Immature natural killer cell (primary cell): ENCODE measurements at places on chromosomes 3 and 15. TPM values are rescaled to one million over a fixed set of nuclear protein-coding genes. Genes with fewer than 3 reads are reported as not detected.

DNA sequence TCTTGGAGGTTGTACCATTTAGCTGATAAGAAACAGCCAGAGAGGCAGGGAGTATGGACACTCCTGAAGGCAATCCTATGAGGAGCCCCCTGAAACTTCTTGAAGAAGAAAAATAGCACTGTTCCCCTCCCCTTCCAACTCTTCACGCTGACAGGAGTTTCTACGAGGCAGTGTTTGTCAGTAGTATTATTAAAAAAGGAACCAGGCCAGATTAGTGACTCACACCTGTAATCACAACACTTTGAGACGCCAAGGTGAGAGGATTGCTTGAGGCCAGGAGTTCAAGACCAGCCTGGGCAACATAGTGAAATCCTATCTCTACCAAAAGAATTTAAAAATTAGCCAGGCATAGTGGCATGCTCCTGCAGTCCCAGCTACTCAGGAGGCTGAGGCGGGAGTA, 38.7 kb downstream of the WWTR1 start:
- no peak for DNase-seq

DNA sequence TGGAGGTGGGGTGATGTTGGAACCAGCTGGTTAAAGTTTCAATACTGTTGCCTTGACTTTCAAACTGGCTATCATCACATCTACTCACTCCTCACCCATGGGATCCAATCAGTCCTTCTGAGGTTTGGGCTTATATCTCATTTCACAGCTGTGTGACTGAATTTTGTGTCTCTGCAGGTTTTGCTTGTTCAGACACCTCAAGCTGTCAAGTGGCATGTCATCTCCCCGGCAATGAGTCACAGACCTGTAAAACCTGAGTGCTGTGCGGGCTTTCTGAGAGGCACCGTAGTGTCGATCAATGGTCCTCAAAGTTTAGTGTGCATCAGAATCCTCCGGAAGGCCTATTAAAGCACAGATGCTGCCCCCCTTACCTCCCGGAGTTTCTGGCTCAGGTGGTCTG, 86.4 kb upstream of the RORA start:
- DNase-seq: no peak

GRCh38 chr15:29477256-29477655, 207.6 kb upstream of the NSMCE3 start:
- no peak for DNase-seq

DNA sequence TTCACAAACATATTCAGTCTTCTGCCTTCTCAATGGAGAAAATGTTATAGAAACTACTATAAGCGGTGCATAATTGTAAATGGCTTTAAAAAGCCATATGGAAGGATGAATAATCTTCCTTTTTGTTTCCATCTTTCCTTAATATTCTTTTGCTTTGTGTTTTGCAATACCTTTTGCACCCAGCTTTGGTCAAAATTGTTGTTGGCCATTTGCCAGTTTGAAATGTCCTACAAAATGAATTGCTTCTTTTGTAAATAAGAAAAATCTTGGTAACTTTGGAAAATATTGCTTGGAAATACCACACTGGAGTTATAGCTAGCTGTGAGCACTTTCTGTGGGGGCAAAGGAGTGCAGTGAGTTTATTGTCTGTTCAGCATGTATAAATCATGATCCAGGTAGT, 93.5 kb upstream of the NR2F2 start:
- DNase-seq: no peak

GRCh38 chr15:57375827-57376695, at the start of gene CGNL1:
Gene CGNL1, plus strand, starts transcription at chr15:57376505. Its CDS starts 61,495 bp downstream, at chr15:57438000.
- no peak for DNase-seq

- no peak for DNase-seq
Observed at GRCh38 chr15:53351373-53351772, 408.1 kb downstream of the WDR72 start.

GRCh38 chr15:36458411-36458810, 121.0 kb upstream of the CDIN1 start:
- DNase-seq: no peak

DNA sequence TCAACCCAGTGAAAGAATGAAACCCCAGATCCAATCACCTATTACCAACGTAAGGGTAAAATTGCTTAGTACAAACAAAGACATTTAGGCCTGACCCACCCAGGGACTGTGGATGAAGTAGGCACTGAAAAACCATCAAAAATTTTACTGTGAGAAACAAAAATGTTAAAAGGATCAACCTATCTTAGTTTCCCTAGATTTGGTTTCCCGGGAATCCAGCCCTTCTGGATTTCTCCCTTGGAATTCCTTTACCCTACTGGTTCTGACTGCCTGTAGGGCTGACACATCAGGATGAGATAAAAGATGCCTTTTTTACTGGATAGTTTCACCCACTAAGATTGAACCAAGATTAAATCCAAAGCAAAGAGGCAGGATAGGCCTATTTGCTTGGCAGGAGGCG, 102.7 kb downstream of the SCAPER start:
- DNase-seq: no peak

DNA sequence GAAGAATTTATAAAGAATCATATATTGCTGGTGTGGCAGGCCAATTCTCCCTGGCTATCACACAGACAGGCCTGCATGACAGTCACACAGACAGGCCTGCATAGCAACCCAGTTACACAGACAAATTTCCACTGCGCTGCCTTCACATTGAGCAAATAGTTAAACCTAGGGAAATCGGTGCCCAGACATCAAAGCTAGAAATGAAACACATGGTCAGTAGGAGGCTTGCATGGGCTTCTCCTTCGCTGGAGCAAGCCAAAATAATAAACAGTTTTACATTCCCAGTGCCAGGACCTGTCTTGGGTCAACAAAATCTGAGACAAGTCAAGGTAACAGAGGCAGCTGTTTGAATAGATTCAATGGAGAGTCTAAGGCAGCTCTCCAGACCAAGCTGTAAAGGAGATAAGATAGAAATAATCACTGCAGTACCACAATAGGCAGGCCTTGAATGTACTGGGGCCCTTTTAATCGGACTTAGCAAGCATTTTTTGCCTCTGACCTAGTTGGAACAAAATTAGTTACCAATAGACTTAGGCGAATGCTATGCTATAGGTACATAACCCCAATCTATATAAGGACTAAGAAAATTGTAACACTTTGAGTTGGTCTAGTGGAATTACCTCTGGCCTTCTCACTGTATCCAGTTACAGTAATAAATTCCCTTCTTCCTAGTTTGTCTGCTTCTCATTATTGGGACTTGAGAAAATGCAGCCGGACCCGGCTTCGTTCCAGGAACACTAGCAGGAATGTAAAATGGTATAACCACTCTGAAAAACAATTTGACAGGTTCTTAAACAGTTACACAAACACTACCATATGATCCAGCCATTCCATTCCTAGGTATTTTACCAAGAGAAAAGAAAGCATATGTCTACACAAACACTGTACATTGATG, 274.7 kb upstream of the UBE2E2 start:
- DNase-seq: no peak

DNA sequence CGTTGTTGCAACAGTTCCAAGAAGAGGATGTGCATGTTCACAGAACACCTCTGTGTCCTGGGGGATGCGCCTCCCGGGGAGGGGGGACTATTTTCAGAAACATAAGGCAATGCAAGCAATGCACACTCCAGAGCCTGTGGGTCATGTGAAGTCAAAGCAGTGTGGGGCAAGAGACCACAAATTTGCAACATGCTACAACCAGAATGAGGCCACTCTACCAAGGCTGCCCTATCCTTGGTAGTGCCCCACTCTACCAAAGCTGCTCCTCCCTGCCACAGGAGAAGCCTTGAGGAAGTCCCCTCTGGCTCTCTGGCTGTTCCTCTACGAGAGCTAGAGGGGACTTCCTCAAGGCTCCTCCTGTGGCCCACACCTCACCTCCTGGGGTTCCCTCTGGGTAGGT, 8.4 kb upstream of the NR2C2 start:
- DNase-seq: no peak

DNA sequence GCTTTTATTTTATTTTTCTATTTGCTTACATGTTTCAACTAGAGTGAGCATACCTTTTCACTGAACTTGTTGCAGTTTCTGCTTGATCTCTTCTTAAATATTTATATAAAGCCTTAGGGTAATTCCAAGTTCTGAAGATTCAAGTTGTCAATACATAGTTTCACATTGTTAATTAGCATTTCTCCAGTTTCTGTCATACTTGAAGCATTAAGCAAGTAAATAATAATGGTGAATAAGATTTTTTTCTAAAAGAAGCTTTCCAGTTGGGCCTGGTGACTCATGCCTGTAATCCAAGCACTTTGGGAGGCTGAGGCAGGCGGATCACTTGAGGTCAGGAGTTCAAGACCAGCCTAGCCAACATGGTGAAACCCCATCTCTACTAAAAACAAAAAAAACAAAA, 53.9 kb downstream of the CALML4 start:
- no peak for DNase-seq

DNA sequence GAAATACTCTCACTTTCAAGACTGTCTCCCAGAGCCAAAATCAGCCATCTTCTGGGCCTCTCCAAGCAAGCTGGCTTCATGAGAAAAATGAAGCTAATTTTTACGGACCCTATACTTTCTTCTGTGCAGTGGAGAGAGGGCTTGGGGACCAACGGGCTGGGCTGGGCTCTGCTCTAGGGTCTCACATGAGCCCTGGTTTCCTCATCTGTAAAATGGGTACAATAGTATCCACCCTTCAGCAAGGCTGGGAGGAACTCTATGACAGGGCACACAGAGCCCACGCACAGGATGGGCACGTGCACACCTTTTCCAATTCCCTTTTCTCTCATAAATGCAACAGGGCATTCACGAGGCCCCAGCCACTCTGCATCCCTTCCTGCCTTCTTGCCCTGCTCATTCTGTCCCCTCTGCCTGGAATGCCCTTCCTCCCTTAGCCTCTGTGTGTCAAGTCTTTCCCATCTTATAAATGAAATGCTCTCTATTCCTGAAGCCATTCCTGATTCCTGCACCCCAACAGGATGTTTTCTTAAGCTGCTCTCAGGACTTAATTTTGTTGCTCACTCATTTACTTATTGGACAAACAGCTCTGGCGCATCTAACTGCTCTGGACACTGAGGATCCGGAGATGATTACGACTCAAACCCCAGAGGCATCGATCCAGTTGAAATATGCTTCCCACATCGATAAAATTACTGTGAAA, 32.9 kb upstream of the SEC13 start:
- no peak for DNase-seq

DNA sequence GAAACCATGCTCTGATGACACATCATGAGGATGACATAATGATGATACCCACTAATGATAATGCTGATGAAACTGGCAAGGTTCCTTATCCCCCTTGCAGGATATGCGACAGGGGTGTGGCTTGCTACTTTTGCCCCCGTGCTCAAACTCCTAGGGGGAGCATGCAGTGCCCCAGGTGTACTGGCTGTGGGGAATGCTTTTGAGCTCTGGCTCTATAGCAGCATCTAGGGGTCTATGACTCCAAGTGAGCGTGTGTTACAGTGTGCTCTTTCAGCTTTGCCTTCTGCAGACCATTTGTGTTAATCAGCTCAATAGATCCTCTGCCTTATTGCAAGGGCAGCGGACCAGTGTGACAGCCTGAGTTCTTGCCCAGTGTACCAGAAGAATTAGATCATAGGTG, 1239.5 kb downstream of the SI start:
- DNase-seq: no peak

DNA sequence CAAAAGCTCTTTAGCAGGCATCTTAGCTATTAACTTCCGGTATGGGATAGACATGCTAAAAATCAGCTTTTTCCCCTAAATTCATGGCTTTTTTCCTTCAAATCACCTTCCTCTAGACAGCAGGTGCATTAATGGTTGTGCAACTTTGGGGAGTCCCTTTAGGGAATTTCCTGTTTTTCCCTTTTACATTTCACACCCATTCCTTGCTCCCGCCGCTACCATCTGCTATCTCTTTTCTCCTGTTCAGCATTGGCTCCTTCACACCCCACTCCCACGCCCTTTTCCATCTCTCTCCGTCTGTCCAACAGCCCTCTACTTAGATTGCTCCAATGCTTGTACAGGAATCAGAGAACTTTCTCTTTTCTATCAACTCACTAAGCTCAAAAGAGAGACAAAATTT, 43.4 kb downstream of the FEZF2 start:
- DNase-seq: no peak

DNA sequence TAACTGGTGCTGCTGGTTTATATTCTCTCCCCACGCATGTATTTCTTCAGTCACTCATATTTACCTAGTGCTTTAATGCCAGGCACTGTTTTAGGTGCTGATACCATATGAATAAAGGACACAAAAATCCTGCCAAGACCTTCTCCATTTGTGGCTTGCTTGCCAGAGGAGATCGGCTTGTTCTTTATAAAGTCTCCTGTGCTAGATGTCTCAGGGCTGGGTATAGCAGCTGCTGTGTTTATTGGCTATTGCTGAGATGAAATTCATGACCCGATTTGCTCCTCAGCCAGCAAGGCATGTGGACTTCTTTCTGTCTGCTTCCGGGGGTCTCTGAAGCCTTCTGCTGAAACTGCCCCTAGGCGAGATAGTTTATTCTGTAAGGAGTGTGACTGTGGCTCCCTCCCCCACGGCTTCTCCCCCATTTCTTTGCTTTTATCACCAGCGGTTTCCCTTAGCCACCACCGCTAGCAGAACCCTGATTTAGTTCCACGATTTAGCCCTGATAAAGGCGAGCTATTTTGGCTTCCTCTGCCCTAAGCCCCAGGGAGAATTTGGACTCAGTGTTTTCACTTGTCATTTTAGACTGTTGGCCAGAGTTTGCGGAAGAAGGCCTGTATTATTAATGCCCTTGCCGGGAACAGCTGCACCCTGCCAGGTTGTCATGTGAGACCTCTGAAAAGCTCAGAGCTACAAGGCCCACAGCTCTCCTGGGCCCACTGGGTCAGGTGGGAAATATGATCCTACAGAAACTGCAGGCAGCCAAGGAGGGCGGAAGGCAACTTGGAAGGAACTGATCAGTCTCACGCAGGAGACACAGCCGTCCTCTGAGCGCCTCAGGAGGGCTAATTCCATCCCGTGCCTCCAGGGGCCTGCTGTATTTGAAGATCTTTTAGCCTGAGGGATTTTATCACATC, 46.8 kb downstream of the ST6GAL1 start:
- DNase-seq: no peak

DNA sequence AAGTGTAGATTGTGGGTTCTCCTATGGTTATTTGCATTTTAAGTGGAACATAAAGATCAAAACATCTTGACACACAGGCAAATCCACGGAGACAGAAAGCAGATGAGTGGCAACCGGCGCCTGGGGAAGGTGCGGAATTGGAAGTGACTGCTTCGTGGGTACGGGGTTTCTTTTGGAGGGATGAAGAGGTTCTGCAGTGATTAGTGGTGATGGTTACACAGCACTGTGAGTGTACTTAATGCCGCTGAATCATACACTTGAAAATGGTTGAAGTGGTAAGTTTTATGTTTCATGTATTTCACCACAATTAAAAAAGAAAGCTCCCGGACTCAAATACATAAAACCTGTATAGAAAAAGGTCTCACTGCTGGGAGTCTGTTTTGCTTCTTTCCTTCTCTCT, 18.5 kb upstream of the VPS33B start:
- no peak for DNase-seq

FAM43A gene
- polyA plus RNA-seq: 15.7 TPM

PIK3R4 gene
- polyA plus RNA-seq: 8.3 TPM

ABCF3 gene
- 47.1 TPM for polyA plus RNA-seq

DTWD1 gene
- 11.3 TPM for polyA plus RNA-seq

GALNT15 gene
- not detected for polyA plus RNA-seq

RPP25 gene
- 3.1 TPM for polyA plus RNA-seq

BFSP2 gene
- 0.83 TPM for polyA plus RNA-seq

ROPN1 gene
- not detected for polyA plus RNA-seq
